ENCODE measurements at places on chromosomes 2 and 18. TPM values are rescaled to one million over a fixed set of nuclear protein-coding genes. Genes with fewer than 3 reads are reported as not detected.

- DNase-seq, result no peak
Observed at GRCh38 chr2:39990335-39990900, 211.4 kb upstream of the THUMPD2 start.

DNA sequence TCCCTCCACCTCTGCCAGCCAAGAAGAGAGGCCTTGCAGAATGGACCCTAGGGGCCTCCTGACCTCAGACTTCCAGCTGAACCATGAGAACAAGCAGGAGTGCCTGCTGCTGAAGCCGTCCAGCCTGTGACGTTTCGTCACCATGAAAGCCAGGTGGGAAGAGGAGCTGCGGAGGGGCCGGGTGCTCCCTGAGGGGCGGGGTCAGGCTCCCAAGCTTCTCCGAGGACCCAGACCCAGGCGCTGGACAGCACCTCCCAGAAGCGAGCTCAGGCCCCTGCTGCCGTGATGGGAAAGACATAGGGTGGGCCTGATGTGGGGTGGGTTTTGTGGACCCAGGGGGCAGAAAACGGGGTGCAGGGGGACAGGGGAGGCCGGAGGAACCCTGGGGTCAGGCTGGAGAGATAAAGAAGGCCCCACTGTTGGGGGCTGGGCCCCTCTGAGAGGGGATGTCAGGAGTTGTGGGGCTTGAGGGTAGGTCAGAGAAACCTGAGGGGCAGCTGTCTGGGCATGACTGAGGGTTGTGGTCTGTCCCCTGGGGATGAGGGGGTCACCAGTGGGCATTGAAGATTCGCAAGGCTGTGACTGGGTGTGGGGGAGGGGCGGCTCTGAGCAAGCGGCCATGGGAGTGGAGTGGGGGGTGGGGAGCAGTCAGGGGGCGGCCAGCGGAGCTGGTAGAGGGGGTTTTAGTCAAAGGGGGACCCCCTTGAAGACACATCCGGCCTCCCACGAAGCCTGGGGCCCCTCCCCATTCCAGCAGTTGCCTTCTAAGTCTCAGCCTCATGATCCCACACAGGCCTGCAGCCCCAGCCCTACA is 73.4 kb upstream of the ODC1 start:
- DNase-seq, result no peak

DNA sequence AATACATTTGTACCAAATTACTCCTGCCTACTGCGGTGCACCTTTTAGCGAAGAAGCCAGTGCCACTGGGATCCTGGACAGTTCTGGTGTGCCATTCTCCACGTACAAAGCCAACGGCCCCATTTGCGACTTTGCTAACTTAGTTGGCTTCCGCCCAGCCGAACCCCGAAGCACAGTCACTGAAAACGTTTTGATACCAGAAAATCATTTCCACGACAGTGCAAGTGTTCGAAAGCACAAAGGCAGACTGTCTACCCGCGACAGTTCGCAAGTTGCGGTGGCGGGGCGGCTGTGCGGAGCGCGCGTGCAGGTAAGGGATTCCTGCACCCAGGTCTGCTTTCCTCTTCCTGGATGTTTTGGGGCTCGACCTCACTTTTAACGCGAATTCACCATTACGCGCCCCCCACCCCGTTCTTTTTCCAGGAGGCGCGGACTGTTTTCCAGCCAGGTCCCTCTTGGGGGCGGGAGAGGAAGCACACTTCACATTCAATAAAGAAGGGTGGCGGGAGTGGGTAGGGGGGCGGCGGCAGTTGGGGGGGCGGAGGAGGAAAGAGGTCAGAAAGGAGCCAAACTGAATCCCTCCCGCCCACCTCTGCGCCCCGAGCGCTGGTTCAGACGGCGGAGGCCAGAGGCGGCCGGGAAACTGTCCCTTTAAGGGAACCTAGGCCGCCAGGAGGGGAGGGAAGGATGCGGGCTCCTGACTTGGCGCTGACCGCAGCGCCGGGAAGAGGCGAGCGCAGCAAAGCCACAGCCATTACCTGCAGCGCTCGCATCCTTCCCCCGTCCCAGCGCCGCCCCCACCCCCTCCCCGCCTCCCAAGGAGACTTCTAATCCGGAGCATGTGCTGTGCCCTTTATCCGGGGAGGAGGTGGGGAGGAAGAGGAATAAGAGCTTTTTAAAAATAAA is 107.4 kb upstream of the KCTD1 start:
- peak; percentile 42 for DNase-seq

GRCh38 chr2:230954746-230955145 is 29.7 kb upstream of the GPR55 start:
- DNase-seq, result no peak

GRCh38 chr2:203808046-203808750 is 59.4 kb upstream of the CTLA4 start:
- DNase-seq, result no peak

- no peak for DNase-seq
Observed at GRCh38 chr18:75130591-75131328, 78.2 kb downstream of the PTGR3 start.

The RHBDD1 gene
- total RNA-seq, result 24.1 TPM
